ENCODE measurements at places on chromosomes 2 and 18.
A peak's percentile ranks its signal among the peaks of the same experiment; 100 is the strongest.

GRCh38 chr2:1951586-1951985, 207.3 kb upstream of the PXDN start:
- no peak for DNase-seq

GRCh38 chr2:205694256-205694655, 12.0 kb downstream of the NRP2 start:
- DNase-seq, result no peak

- DNase-seq, result no peak
Observed at GRCh38 chr2:11588228-11589110, 54.6 kb downstream of the GREB1 start.

DNA sequence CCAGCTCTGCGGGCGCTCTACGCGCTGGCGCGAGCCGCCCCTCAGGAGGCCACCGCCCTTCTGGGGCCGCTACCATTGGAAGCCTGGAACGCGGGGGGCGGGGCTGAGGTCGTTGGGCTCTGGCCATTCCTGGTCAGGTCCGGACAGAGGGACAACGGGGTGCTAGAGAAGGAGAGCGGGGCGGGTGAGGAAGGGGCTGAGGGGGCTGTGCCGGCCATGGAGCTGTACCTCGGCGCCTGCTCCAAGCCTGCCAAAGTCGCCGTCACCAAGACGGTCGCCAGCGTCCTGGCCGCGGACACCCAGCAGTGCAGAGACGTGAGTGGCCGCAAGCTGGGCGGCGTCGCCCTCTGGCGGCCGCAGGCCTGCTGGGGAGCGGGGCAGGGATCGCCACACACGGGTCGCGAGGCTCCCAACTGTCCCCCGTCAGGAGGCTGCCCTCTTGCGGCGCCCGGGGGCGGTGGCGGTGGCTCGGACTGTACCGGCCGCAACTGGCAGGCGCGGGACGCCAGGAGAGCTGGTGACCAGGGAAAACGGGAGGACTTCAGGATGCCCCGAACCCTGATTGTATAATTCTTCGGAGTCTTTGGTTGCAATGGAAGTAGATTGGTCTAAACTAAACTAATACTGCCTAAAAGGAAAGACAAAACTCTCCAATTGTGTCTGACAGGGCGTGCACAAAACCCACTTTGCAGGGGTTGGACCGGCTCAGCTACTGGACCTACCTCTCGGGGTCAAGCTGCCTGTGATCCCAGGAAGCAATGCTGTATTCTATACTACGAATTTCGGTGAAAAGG, at the start of gene FSIP2:
Gene FSIP2, plus strand, starts transcription at position 126 of the 794 bp plus-strand sequence. Its CDS starts 91 bp downstream, at position 217.
- DNase-seq, result peak; percentile 61

GRCh38 chr18:47062471-47062870, 27.1 kb upstream of the ELOA2 start:
- DNase-seq, result no peak

GRCh38 chr18:55097456-55098170, 138.4 kb upstream of the CCDC68 start:
- DNase-seq, result no peak

DNA sequence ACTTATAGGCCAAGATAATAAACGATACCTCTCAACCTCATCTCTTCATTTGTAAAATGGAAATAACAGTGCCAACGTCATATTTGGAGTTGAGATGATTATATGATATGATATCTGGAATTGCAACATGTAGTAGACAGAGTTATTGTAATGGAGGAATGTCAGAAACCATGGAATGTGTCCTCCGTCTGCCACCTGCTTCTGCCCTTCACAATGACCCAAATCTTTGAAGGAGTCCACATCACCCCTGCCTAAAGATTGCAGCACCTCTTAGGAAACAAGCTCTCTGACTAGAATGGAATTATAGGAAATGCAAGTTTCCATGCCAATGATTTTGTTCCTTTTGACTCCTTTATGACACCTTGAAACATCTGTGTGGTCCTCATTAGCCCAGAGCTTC, 14.9 kb downstream of the NR4A2 start:
- no peak for DNase-seq

DNA sequence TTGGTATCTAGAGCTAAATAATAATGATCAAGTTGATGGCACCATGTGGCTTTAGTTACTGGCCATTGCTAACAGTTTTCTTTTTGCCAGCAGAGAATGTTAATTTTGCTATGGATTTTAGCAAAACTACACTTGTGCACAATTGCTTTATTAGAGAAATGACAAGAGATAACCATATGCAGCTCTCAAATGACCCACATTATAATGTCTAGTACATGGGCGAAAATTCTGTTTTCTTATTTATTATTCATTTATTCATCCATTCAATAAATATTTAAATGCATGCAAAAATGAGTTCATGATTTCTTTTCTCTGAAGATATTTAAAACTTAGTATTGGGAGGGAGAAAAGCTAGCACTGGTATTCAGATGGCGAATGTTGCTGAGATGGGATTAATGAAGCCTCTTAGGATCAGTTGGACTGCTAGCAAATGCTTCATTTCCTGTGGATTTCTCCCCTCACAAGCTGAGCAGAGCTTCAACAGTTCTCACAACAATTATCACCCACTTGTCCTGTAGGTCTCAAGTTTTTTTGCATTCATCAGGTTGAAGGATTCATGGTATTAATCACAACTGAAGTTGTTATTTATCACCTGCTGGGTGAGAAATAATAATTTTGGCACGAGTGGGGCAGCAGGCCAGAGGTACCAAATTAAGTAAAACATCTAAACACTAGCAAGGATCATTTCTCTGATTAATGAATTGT, 95.2 kb downstream of the MTX2 start:
- DNase-seq, result no peak
